ENCODE measurements at places on chromosomes 7 and 10.

- DNase-seq: no peak
Observed at GRCh38 chr10:120982507-120982906, 131.3 kb downstream of the WDR11 start.

GRCh38 chr10:117762819-117763172 is 220.2 kb downstream of the EMX2 start:
- DNase-seq: no peak

GRCh38 chr7:37092548-37092947 is 356.1 kb downstream of the ELMO1 start:
- DNase-seq: no peak

DNA sequence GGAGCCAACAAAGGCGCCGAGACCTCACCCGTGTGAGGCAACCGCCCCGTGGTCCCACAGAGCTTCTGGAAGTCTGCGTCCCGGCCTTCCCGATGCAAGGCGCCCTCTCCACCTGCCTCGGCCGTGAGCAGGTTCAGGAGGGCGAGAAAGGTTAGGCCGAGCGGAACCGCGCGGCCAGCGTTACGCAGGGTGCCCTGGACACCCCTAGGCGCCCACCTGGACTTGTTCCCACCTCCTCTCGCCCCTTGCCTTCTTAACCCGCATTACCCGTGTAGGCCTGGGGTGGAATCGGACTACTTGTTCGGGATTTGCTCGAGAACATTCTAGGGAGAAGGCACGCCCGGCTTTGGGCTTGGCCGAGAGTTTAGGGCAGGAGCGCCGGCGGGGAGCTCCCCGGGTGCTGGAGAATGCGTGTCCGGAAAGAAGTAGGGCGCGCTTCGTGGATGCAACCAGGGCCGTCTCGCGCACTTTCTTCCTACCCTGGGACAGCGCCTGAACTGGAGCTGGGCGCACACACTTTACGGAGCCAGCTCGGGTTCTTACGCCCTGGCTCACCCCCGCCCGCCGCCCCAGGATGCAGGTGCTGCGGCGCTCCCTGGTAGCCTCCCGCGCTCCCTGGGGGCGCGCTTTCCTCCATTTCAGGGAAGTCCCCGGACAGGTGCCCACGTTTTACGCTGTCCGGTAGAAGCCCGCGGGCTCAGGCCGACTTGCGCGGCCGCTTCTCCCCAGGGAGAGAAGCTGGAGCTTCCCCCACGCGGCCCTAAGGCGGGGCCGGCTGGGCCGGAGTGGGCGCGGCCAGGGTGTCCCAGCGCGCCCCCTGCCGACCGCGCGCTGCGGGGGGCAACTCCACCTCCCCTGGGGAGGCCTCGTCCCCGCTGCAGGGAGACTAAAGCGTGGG is 74.5 kb downstream of the INSIG1 start:
- no peak for DNase-seq

- DNase-seq: no peak
Observed at GRCh38 chr10:32163071-32163761, 107.0 kb upstream of the KIF5B start.

GRCh38 chr10:113094114-113094486 is 144.1 kb downstream of the TCF7L2 start:
- DNase-seq: no peak

DNA sequence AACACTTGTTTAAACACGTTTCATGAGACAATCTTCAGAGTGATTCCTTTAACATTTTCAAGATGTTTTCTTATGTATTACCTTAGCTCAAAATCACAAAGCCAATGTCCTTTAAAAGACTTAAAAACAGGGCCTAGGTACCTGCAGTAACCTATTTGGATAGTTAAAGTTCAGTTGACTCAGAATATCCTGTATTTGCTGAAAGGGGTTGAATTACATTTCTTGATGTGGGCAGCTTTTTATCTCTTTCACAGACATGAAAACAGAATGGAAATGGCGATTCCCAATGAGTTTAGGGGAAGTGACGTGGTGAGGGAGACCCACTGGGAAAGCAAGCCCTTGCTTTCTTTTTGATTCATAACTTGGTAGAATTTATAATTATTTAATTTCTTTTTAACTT is 324.4 kb upstream of the AOAH start:
- DNase-seq: no peak

DNA sequence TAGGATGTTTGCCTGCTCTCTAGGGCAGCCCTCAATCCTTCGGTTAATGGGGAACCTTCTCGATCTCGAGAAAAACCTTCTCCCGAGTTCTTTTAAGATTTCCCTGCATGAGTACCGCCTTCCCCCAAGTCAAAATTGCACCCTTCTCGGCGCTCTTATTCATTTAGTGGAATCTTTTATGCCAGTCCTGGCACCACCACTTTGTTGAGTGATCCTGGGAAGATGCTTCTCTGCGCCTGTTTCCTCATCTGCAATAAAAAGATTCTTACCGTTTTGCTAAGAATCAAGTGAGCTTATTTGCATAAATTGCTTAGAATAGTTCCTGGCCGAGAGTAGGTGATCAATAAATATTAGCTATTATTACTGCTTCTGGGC is 697 bp downstream of the ARPC1A start:
- DNase-seq: no peak

DNA sequence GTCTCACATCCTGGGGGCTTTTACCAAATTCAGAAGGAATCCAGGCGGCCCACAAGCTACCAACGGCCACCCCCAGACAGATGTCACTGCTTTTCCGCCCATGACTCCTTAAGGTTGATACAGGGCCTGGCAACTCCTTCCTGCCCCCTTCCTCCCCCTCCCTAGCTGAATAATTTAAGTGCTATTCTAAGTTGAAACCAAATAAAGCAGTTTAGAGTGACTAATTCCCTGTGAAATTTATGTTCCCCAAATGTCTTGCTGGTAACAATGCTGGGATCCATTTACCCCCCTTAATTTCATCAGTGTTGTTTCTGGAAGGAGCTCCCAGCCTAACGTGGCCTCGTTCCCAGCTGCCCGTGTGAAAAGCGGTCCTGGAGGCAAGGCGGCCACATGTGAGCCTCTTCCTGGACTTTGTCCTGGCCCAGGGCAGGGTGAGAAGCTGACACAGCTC is 109.6 kb downstream of the TMEM130 start:
- DNase-seq: peak; percentile 64

- no peak for DNase-seq
Observed at GRCh38 chr7:22123139-22123538, 177.4 kb upstream of the CDCA7L start.

DNA sequence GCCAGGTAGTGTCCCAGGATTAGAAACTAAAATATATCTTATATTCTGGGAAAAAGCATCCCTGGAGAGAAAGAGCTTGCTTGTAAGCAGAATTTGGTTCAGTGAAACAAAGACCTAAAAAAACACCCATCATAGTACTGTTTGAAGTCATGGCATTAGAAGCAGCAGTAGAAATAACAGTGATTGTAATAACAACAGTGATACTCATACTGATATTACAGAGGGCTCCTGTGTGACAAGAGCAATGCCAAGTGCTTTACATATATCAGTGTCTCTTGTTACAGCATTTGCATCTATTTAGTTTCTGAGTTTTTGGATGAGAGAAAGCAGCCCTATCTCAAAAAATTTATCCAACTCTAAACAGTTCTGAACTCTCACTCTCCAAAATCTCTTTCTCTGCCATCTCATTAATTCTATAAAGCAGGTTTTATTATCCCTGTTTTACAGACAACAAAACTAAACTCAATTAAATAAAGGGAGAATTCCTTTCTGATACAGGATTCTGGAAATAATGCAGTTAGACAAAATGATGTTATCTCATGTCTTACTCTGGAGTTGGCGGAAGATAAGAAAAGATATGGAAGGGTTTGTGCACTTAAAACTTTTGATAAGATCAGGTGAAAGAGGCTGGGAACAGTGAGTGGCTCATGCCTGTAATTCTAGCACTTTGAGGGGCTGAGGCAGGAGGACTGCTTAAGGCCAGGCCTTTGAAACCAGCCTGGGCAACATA is 146.5 kb upstream of the AOAH start:
- no peak for DNase-seq

DNA sequence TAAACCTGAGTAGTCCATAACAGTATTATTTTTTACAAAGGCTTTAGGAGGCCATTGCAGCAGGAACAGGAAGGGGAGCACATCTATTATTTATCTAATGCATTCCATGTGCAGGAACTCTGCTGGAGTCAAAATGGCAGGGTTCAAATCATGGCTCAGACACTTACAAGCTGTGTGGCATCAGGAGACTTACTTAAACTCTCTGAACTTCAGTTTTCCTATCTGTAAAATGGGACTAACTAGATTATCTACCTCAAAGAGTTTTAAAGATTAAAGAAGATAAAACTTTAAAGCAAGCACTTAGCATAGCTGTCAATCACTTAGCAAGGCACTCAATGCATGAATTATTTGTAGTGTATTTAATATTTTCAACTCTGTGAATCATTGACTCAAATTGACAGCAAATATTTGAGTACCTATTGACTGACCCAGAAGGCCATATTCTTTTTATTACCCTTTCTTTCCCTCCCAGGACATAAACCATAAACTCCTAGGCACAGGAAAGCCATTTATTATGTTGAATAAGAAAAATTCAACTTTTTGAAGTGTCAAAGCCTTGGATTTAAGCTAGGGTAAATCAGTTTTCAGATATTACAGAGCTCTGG is 115.8 kb upstream of the FAM204A start:
- no peak for DNase-seq

- DNase-seq: no peak
Observed at GRCh38 chr10:28853195-28853594, 175.9 kb downstream of the BAMBI start.

GRCh38 chr10:48789486-48790456 is 105.1 kb downstream of the WDFY4 start:
- DNase-seq: no peak

- no peak for DNase-seq
Observed at GRCh38 chr7:116169060-116169459, 41.3 kb upstream of the TES start.

DNA sequence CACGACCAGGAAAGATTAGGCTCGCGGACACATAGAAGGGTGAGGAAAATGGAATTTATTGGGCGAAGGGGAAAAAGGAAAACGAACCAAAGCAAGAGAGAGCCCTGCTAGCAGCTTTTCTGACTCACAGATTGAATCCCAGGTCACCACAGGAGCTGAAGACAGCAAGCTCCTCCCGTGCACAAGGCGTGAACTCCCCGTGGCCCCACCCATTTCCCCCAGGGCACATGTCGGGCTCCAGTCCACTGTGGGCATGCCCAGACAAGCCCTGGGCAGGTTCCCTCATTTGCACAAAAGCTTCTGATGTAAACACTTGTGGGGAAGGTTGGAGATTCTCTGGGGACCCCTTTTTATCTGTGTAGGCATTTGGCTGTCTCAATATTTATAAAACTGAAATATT is 582.4 kb downstream of the SUGCT start:
- no peak for DNase-seq

DNA sequence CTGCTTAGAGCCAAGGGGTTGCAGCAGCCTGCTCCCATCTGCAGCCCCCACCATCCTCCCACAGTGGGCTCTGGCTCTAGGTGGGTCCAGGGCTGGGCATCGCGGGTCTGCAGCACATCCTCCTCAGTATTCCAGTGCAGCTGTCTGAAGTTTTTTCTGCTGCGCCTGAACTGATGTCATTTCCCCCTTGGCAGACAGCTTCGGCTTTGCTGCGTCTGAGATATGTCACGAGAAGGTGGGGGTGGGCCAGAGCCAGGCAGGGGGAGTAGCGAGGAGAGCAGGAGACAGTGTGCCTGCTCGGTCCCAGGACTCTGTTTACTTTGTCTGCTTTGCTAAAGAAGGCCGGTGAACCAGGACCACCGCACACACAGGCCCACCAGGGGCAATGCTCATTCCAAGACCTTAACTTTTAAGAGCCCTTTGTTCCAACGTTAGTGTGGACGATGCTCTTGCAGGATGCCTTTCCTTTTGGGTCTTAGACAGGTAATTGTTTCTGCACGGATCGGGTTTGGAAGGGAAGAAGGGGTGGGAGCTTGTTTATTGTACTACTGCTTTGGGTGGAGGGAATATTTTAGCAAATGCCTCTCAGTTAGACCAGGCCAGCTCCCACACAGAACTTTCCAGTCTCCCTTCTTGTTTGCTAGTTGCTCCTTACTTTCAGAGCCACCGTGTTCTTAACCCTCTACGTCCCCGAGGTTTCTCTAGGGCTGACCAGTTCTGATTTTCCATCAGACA is 32.4 kb downstream of the WBP1L start:
- DNase-seq: no peak

DNA sequence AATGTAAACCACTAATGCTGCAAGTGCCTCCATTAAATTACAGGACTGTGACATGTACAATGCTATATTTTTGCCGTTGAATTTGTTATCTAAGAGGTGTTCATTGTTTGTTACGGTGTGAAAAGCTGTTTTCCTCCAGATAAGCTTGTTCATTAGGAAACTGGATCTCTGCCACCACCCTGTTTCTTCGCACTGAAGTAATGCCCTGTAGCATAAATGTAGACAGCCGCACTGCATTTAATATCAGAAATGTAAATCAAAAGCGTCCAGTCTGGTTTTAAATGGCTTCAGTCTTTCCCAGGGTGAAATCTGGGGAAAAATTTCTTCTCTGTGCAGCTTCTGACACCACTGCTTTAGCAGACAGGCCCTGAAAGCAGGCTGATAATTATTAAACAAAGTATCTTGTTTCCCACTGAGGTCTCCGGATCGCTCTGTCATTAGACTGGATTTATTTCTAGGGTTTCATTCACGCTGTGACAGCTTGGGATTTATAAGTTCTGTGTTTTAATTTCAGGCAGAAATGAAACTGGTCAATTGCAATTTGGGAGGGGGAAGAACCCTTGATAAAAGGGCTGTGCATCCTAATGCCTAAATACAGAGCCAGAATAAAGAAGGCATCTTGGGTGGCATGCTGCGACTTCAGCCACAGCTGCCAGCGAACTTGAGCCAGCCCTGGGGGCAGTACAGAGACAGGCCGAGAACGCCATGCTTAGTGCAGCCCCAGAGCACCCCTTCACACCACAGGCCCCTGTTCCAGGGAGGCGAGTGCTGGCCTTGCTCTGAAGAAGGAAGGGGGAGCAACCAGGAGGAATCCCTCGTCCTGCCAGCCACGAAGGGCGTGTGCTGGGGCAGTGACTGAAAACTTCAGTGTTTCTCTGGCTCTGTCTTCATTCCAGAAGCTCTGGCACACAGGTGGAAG is 547.7 kb upstream of the GALNT17 start:
- no peak for DNase-seq

DNA sequence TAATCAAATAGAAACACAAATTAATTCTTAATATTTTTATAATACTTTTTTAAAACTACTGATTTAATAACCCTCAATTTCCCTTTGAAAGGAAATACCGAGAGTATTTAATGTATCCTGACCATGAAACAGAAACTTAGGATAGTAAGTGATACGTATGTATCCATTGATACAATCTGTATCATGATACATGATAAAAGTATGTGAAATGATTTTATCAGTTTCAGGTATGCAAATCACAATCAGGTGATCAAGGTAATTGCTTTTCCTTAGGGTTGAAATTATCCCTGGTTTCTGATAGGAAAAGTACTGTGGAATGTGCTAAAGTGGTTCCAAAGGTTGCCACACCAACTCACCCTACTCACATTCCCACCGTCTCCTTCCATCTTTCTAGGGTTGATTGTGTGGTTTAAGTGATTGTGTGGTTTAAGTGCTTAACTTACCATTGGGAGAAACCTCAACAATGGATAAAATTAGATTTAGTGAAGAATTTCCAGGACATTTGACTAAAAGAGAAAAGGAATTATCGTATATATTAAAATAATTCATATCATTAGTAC is 138.3 kb downstream of the LRRN3 start:
- no peak for DNase-seq

GRCh38 chr10:69377933-69378332 is 38.8 kb downstream of the TACR2 start:
- no peak for DNase-seq
